ENCODE measurements at places on chromosomes 7 and 10.

DNA sequence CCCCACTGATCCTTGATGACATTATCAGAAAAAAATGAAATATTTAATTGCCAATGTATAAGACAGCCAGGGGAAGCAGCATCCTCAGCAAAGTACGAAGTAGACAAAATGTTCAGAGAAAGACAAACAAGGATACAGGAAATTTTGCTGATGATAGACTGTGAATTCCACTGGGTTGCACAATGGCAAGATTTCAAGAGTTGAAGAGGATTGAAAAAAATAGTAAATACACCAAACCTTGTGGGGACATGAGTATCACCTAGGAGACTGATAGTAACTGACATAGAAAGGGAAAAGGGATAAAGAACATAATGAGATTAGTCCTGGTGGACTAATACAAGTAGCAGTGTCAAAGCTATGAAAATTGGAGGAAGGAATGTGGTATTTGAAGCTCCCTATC is 16.5 kb downstream of the CNOT4 start:
- DNase-seq, result no peak

DNA sequence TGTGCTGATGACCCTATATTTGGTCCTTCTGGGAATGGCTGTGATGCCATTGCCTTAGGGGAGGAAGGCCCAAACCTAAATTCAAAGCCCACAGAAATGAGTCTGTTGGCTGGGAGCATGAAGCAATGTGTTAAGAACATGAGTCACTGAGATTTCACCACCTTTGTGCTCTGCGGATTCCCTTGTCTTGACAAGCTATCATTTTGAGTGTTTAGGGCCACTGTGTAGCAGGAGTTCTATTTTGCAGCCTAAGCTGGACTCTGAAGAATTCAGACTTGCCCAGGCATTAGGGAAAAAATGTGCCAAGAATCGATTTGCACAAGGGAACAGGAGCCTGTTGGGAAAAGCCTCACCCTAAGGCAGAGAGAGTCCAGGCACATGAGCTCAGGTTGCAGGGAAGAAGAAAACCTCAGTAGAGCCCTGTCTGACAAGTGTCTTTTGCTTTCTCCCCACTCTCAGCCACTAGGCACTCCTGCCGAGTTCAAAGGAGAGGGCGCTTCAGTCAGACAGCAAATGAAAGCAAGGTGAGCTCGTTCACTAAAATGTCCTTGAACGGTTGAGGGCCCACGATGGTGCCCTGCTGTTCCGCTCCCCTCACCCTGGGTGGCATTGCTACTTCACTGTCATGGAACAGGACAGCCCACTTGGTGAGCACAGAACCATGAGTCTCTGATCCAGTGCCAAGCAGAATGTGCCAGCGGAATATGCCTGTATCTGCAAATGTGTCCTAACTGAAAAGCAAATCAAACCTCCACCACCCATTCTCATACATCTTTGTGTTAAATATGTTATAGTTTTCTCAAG is 93.6 kb downstream of the PRLHR start:
- no peak for DNase-seq

- DNase-seq, result no peak
These were observed 158.0 kb upstream of the ITGB1 start for GRCh38 chr10:33115738-33116719.

GRCh38 chr10:113522460-113522859 is 30.4 kb upstream of the HABP2 start:
- no peak for DNase-seq

DNA sequence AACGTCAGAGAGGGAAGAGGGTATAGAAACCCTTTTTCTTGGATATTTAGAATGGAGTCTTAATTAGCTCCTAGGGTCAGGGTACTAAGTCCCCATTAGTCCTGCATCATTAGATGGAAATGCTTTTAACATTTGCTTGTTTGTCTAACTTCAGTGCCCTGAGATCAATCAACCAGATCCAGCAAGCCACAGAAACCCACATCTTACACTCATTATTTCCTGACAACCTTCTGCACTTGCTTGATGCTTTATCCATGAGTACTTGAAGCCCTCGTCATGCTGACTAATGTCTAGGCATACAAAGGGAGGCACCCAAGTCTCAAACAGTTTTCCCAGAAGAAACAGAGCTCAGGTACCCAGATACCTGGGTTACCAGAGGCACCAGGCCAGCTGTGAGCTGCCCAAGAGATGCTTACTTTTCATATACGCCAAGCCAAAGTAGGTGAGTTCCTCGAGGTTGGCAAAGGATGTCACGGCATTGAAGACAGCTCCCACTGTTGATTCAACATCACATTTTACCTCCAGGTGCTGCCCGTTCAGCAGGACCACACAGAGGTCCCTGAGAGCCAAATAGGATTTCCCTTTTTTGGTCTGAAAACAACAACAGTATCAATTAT is 42.7 kb downstream of the FRMPD2 start:
- DNase-seq, result no peak

- DNase-seq, result no peak
These were observed 89.4 kb downstream of the OAT start for GRCh38 chr10:124329362-124329761.

- no peak for DNase-seq
These were observed 12.7 kb downstream of the LDB3 start for GRCh38 chr10:86681047-86681446.

GRCh38 chr10:16310440-16310839 is 126.4 kb upstream of the PTER start:
- no peak for DNase-seq

DNA sequence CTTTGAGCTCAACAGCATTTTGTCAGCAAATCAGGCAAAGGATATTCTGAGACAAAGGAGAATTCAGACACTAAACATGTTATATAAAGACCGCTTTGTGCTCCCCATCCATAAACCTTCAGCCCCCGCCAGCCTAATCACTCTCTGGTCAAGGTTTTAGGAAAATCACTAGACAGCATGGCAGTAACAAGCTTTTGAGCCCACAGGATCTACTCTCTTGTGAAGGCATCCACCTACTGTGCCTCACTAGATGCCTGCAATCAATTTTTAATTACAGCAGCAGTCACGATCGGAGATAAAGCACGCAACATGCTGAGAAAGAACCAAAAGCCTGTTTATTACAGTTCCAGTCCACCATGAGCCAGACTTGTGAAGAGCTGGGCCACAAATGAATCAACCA is 19.1 kb downstream of the PDE1C start:
- DNase-seq, result no peak

- DNase-seq, result no peak
These were observed 90.9 kb upstream of the NRBF2 start for GRCh38 chr10:63042256-63042655.

GRCh38 chr10:11538834-11539190 is 72.6 kb downstream of the USP6NL start:
- DNase-seq, result no peak

- no peak for DNase-seq
These were observed 141.0 kb downstream of the C1GALT1 start for GRCh38 chr7:7323352-7323751.

- DNase-seq, result no peak
These were observed 746 bp upstream of the MRPS16 start for GRCh38 chr10:73253225-73253555.

GRCh38 chr7:46286356-46286755 is 365.3 kb upstream of the IGFBP3 start:
- no peak for DNase-seq

DNA sequence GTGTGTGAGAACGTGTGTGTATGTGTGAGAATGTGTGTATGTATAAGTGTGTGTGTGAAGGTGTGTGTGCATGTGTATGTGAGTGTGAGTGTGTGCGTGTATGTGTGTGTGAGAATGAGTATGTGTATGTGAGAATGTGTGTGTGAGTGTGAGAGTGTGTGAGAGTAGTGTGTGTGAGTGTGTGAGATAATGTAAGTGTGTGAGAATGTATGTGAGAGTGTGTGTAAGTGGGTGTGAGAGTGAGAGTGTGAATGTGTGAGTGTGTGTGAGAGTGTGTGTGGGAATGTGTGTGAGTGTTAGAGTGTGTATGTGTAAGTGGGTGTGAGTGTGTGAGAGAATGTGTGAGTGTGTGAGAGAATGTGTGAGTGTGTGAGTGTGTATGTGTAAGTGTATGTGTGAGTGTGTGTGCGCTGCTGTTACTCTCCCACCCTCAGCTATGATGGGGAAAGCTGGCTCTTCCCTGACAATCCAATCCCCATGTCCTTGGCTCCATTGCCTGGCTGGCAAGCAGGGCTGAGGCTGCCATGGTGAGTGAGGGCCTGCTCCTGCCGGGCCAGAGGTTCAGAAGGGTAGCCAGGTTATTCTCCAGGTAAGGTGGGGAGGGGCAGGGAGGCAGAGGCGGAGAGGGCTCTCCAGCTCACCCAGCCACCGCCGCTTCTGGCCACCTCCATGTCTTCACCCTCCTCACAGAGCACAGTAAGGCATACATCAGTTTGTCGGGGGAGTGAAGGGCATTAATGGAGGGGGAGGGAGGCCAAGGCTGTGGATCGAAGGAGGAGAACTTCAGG is 72.6 kb upstream of the PCBD1 start:
- no peak for DNase-seq

- no peak for DNase-seq
These were observed 692.0 kb downstream of the PHTF2 start for GRCh38 chr7:78490524-78490923.

GRCh38 chr7:29243910-29244655 is 49.5 kb downstream of the CHN2 start:
- peak; percentile 61 for DNase-seq

DNA sequence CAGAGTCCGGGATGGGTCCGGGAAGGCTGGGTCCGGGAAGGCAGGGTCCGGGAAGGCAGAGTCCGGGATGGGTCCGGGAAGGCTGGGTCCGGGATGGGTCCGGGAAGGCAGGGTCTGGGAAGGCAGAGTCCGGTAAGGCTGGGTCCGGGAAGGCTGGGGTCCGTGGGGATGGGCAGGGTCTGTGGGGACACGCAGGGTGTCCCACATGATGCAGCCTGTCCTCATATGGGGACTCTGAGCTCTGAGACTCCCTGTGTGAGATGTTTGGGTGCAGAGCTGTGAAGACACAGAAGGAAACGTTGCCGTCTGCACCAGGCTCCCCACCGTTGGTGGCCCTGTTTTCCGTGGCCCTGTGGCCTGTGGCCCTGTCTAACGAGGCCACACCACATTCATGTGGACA is 45.7 kb upstream of the ADGRA1 start:
- DNase-seq, result no peak

- DNase-seq, result no peak
These were observed 8.7 kb upstream of the PYROXD2 start for GRCh38 chr10:98423691-98424120.

- no peak for DNase-seq
These were observed 410.3 kb downstream of the KIF20B start for GRCh38 chr10:90111671-90112070.

- peak; percentile 42 for DNase-seq
These were observed 70.4 kb downstream of the COA1 start for GRCh38 chr7:43658718-43659548.

- DNase-seq, result peak; percentile 56
These were observed 779 bp downstream of the C1QL3 start for GRCh38 chr10:16520900-16521299.

GRCh38 chr7:106986450-106986977 is 58.0 kb upstream of the PRKAR2B start:
- DNase-seq, result no peak

GRCh38 chr10:47137311-47137851 is 162.6 kb upstream of the GDF10 start:
- DNase-seq, result no peak

- no peak for DNase-seq
These were observed 65.7 kb downstream of the TNRC18 start for GRCh38 chr7:5357951-5358350.

GRCh38 chr7:8831376-8831775 is 398.0 kb downstream of the NXPH1 start:
- no peak for DNase-seq

DNA sequence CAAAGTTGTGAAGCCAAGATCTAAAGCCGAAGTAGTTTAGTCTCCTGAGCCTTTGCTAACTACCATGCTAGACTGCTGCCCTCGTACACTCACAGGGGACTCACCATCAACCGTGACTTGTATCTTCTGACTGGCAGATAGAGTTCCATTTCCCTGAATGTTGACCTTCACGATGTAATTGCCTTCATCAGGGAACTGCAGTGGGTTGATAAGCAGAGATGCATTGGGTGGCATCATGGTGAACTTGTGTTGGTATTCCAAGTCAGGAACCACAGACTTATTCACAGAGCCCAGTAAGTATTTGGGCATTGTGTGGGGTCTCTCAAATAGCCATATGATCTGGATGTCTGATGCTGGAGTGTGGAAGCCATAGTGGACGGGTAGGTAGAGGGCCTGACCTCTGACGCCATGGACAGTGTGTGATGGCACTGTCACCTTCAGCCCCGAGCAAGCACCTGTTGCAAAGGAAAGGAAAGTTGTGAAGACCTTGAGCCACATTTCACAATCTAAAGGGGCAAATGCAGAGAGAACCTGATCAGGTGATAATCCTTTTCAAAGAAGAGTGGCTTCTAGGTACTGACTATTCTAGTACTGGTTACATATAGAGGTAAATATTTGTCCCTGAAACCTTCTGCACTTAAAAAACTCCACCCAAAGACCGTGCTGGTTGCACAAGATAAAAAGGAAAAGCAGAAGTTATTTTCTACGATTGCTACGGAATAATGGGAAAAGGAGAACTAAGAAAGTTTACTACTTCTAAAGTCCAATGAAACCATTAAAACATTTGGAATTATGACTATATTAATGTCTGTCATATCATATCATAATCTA is 7.1 kb downstream of the HEPACAM2 start:
- DNase-seq, result no peak

GRCh38 chr7:112573302-112574039 is 92.7 kb downstream of the LSMEM1 start:
- no peak for DNase-seq

DNA sequence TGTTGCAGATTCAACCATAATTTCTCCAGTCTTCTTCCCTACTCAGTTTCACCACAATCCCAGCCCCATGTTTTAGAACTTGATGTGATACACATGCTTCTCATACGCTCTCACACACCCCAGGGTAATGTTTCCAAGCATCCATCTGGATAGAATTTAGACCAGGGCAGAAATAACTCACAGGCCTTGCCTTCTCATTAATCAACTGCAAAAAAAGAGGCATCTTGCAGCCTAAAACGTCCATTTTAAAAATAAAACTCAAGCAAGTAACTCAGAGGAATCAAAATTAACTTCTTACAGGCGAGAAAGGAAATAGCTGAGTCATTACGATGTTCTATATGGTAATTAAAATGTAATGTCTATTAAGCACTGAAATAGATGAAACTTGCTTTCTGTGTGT is 127.2 kb upstream of the RSU1 start:
- no peak for DNase-seq

GRCh38 chr10:27838361-27838760 is 92.7 kb upstream of the MKX start:
- DNase-seq, result no peak

- no peak for DNase-seq
These were observed 283.0 kb downstream of the ADK start for GRCh38 chr10:74433993-74434392.

DNA sequence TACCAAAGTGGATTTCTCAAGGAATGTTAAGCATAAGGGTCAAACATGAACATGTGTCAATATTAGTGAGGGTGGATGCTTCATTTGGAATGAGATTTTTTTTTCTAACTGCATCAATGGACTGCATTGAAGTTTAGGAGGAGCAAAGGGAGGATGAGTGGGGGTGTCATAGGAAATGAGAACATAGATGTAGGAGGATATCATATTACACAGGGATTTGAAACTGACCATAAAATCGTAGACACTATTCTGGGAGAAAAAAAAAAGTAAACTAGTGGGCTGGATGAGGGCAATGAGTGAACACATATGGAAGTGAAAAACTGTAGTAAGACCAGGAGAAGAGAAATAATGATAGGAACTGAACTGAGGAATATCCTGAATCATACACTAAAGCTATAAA is 109.4 kb downstream of the SEMA3A start:
- DNase-seq, result no peak

- DNase-seq, result no peak
These were observed 26.8 kb downstream of the PILRA start for GRCh38 chr7:100400041-100400440.

- no peak for DNase-seq
These were observed 849.9 kb upstream of the GHITM start for GRCh38 chr10:83289373-83289772.

Measured in activated naive CD8-positive, alpha-beta T cell treated with anti-CD3 and anti-CD28 coated beads for 36 hours (primary cell).